Iris pigment epithelial cell (primary cell): ENCODE measurements at places on chromosomes 6 and 20.

- DNase-seq: no peak
Observed at GRCh38 chr6:166502453-166502852, 84.0 kb downstream of the RAMACL start.

DNA sequence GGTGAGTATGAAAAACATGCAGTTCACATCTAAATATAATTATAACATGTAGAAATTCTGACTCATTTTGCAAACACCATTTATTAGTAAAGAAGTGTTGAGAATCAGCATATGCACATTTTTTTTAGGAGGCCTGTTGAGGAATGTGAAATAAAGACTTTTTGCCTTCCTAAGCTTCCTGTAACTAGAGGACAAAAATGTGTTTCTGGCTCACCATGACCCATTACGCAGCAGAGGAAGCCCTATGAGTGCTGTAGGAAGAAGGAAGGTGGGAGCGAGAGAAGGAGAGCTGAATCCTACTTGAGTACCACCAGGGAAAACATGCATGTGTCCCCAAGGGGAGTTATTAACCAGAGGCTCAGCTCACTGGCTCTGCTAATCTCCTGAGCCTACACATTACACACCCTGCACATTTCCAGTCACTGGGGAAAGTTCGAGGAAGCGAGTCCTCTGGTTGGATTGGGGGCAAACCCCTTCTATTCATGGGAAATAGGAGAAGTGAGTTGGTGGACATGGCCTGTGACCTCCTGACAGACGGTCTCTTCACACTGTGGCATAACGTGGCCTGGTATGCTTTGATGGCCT lies 540.5 kb upstream of the JAG1 start:
- no peak for DNase-seq

DNA sequence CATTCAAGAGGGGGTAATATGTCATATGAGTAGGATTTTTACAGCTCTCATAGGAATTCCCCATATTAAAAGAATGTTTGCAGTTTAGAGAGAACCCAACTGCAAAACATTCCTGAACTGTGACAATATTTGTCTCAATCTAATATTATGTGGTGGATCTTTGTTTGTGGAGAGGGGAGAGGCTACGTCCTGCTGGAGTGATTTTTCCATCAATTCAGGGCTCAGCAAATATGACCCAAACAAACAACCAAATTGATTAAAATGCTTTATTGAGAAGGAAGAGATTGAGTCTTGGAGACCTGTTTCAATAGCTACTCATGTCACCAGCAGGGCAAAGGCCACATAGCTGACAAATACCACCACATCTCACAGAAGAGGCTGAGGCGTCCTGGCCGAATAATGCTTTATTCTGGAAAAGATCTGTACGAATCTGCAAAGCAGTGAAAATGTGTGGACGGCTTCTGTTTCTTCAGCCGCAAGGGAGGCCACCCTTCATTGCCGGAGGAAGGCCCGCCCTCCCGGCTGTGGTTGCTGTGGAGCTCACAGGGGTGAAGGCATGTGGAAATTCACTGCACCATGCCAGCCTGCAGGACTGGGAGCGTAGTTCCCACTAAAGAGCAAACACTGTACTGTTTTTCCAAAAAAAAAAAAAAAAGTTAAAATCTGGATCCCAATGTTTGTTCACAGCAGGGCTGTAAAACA lies 89.7 kb upstream of the QKI start:
- DNase-seq: peak; percentile 47

DNA sequence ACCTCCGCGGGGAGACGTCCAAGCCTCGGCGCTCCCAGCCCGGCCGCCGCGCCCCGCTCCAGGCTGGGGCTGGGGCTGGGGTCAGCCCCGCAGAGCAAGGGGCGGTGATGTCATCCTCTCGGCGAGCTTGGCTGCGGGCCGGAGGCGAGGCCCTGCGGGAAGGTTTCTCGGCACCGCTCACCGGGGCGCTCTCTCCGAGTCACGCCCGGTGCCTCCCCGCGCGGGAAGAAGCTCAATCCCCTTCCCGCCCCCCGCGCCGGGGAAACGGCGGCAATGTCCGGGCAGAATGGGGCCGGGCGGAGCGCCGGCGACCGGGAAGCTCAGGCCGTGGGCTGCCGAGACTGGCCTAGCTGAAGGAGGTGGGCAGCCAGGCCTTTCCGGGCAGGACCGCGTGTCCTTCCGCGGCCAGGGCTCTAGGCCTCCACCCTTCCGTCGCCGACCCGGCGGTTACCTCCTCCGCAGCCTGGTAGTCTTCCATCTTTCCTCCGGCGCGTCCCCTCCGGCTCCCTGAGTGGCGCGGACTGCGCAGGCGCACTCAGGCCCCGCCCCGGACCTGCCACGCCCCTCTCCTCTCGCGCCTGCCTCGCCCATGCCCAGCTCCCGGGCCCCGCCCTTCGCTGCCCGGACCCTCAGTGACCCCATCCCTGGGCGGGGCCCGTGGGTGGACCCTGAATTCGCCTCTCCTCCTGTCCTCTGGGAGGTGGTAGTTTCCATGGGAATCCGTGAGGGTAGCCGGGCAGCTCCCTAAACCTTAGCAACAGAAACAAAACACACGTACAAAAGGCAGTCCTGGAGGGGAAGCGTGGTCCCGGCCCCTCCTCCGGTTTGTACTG lies at the start of gene DYNLT1:
TSS of gene DYNLT1 (minus strand) at position 513 of the 833 bp plus-strand sequence. CDS start at position 478, 35 bp downstream.
- peak; percentile 80 for DNase-seq

GRCh38 chr20:1813674-1814635 lies 81.3 kb upstream of the SIRPA start:
- no peak for DNase-seq

DNA sequence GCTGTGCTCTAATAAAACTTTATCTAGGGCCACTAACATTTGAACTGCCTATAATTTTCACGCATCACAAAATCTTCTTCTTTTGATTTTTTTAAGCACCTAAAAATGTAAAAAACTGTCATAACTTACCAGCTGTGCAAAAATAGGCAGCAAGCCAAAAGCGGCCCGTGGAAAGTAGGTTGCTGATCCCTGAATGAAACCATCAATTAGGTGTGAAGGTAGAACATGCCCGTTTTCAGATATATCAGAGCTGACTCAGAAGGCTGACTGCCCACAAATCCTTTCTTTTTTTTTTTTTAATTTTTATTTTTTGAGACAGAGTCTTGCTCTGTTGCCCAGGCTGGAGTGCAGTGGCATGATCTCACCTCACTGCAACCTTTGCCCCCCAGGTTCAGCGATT lies 4.9 kb upstream of the IPCEF1 start:
- no peak for DNase-seq

GRCh38 chr6:157089258-157089657 lies 234.1 kb downstream of the TMEM242 start:
- DNase-seq: peak; percentile 17

GRCh38 chr6:6588064-6588923 lies at the start of gene LY86:
TSS of gene LY86 (plus strand) at chr6:6588720. CDS start at chr6:6588735, 15 bp downstream.
- DNase-seq: no peak

DNA sequence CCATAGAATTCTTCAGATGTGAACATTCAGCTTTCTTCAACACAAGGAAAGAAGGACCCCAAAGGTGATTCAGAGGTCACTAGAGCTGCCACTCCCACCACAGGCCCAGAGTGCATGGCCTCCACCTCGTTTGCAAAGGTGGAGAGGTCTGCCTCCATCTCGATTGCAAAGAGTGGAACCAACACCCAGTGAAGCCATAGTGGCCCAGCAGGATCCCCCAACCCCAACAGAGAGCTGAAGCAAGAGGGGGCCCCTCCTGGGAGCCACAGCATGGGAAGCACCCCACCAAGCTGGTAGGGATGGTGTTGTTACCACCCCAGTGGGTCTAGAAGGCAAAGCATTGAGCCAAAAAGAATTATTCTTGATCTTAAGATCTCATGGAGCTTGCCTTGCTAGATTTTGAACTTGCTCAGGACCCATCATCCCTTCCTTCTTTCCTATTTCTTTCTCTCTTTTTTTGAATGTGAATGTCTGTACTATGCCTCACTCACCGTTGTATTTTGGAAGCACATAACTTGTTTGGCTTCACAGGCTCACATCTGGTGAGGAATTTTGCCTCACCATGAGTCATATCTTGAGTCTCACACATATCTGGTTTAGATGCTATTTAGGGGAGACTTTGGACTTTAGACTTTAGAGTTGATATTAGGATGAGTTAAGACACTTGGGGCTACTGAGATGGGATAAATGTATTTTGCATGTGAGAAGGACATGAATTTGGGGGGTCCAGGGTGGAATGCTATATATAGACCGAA lies 119.2 kb downstream of the ANKRD60 start:
- DNase-seq: peak; percentile 79

GRCh38 chr20:2900845-2901592 lies 27.7 kb downstream of the PTPRA start:
- DNase-seq: no peak

- no peak for DNase-seq
Observed at GRCh38 chr6:17826301-17826700, 119.6 kb upstream of the NUP153 start.

DNA sequence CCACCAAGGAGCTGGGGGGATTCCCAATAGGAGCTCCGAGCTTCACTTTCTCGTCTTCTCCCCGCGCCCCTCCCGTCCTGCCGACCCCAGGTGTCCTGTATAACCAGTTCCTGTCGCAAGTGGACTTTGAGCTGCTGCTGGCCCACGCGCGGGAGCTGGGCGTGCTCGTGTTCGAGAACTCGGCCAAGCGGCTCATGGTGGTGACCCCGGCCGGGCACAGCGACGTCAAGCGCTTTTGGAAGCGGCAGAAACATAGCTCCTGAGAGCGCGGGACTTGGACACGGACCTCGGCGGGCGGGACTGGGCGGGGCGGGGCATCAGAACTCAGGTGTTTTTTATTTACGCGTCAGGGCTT lies 340 bp upstream of the VARS2 start:
- DNase-seq: no peak

DNA sequence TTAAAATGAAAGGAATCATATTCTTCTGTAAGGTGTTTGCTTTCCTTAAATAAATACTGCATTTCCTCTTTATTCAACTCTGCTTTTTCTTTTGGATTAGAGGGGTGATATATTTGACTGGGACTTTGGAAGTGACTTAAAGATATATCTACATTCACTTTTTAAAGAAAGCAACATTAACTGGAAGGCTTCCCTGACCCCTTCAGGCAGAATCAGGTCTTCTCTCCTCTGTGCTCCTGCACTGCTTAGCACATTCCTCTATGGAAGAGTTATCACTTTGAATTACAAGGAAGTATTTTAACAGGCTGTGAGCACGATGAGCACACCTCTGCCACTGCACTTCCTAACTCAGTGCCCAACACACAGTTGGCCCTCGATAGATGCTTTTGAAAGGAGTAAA lies 59.2 kb upstream of the POU3F2 start:
- no peak for DNase-seq

DNA sequence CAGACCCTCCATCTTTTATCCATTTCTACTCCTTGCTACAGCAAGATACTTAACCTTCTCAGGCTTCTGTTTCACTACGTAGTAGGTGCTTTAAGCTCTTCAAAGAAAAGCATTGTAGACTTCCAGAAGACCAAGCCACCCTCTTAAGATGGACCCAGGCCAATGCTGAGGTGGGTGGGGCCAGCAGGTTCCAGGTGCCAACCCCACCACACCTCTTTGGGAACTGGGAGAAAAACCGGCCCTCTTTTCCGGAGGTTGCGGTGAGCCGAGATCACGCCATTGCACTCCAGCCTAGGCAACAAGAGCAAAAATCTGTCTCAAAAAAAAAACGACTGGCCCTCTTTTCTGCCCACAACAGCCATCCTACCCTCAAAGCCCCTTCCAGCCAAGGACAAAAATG lies 10.6 kb upstream of the HMGA1 start:
- no peak for DNase-seq

GRCh38 chr6:113744861-113745260 lies 112.3 kb upstream of the MARCKS start:
- no peak for DNase-seq

GRCh38 chr6:31663126-31663960 lies 1.5 kb downstream of the GPANK1 start:
- DNase-seq: peak; percentile 69

DNA sequence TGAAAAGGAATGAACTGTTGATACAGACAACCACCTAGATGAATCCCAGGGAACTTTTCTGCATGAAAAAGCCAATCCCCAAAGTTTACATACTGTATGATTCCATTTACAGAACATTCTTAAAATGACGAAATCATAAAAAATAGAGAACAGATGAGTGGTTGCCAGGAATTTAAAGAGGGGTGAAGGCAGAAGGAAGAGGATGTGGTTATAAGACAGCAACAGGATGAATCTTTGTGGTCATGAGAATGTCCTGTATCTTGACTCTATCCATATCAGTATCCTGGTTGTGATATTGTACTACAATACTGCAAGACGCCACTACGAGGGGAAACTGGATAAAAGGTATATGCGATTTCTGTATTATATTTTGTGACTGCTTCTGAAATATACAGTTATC lies 70.1 kb upstream of the EMILIN3 start:
- DNase-seq: peak; percentile 96

DNA sequence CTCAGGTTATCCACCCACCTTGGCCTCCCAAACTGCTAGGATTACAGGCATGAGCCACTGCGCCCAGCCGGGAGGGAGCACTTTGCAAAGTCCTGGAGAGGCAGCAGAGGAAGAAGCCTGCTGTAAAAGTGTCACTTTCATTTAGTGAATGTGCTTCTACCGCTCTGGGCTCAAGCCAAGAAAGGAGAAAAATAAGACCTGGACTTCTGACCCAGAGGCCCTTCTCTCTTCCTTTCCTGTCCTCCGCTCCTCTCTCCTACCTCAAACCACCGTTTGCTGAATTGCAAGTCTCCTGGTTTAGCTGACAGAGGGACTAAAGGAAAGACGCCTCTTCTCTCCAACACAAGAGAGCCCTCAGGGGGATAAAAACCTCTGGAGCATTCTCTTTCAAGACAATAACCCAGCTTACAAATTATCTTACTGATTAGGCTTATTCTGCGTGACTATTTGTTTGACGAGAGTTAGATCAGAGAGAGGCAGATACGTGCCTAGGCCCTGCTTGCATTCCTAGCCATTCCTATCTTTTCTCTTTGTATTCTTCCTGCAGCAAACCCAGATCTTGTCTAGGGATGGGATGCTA lies 84.2 kb upstream of the SLC22A23 start:
- DNase-seq: no peak

DNA sequence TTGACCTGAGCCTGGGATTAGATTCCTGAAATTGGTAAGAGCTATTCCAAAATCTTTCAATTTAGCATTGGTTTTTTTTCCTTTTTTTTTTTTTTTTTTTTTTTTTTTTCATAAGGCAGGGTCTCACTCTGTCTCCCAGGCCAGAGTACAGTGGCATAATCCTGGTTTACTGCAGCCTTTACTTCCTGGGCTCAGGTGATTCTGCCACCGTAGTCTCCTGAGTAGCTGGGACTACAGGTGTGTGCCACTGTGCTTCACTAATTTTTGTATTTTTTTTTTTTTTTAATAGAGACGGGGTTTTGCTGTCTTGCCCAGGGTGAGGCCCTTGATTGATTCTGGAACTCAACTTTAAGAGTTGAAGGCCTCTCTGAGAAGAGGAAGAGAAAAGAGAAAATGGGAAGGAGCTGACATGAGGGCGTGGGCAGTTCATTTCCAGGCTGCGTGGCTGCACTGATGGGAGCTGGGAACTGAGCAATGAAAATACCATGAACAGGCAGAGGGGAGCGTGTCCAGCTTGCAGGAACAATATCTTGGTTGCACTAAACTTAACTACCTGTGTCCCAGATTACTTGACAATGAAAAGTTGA lies 24.6 kb downstream of the KDM1B start:
- no peak for DNase-seq
